ENCODE measurements at places on chromosomes 1 and 21.

DNA sequence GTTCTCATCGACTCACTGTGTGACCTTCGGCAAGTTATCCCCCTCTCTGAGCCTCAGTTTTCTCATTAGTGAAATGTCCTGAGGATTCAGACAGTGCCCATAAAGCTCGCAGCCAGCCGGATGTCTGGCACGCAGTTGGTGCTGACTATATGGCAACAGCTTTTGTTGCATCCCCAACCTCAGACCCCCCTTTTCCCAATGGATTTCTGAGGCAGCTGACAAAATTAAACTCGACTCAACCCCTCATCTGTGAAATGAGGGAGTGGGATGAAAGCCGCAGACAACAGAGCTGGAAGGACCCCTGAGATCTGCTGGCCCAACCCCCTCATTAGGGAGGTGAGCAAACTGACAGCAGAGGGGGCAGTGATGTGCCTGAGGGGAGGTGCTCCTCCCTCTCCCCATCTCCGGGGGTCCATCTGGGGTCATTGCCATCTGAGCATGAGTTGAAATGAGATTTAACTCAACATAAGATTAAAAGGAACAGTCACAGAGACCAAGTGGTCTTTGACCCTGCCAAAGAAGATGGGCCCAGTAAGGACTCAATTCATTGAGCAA, 40.4 kb downstream of the NKAIN1 start:
- DNase-seq, result no peak

DNA sequence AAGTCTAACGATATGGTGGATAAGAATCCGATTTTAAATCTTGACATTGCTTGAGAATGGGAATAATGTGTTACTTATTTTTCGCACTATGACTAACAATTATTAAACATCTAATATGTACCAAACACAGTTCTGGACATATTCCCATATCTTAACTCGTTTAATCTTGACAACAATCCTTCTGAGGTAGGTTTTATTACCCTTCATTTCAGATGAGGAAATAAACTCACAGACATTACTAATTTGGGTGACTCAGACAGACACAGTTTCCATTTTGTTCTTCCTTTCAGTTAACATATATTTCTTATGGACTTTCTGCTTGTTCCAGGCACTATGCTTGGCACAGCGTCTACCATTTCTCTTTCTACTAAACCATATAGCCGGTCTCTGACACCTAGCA, 244.8 kb downstream of the SMYD3 start:
- peak; percentile 11 for DNase-seq

- DNase-seq, result peak; percentile 1
These were observed 125.0 kb upstream of the KCNK2 start for GRCh38 chr1:214957330-214958137.

- DNase-seq, result no peak
These were observed 6.8 kb downstream of the BSND start for GRCh38 chr1:55005351-55006140.

DNA sequence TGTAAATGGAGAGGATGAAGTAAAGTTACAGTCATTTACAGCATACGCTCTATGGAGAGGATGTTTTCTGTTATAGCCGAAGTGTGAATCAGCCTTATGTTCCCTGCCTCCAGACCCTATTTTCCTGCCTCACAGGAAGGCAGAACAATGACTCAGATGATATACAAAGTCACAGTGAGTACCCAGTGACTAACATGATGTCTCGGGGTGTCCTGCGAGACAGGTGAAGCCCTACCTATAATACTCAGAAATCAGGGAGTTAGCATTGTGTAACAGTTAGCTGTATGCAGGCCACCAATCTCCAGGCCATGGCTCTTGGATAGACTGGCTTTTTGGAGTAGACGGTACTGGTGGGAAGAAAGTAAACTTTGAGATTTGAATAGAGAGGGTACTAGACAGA, 55.6 kb upstream of the FBXO28 start:
- DNase-seq, result no peak

GRCh38 chr1:206784471-206784903, 12.2 kb upstream of the IL10 start:
- DNase-seq, result no peak

DNA sequence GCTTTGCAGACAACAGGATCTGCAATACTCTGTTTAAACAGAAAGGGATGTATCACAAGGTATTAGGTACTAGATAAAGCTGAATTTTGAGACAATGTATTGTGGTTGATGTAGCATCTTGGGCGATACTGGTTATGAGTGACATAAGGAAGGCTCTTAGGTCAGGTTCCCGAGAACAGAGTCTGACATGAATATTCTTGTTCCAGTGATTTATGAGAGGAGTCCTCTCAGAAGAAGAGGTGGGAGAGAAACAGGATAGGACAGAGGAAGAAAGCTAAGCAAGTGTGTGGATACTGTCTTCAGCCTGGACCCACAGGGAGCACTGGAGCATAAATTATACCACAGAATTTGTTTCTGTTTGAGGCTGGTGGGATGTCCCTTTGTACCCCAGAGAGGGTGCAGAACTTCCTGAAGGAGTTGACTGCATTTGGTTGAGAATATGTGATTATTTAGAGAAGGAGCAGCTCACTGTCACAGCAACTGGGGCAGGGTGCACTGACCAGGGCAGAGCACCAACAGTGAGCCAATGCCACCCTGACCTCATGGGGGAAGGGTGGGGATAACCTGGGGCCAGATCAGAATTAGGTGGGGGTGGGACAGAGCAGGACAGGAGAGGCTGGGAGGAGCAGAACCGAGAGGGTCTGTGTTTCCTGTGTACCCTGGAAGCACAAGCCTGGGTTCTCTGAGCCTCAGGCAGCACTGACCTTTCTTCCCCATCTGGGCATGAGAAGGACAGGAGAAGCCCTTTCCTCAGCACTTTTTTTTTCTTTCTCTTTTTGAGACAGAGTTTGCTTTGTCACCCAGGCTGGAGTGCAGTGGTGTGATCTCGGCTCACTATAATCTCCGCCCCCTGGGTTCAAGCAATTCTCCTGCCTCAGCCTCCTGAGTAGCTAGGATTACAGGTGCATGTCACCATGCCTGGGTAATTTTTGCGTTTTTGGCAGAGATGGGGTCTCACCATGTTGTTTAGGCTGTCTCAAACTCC, 36.3 kb upstream of the SLC6A9 start:
- peak; percentile 39 for DNase-seq

GRCh38 chr1:113302636-113303035, 87.7 kb upstream of the MAGI3 start:
- no peak for DNase-seq

DNA sequence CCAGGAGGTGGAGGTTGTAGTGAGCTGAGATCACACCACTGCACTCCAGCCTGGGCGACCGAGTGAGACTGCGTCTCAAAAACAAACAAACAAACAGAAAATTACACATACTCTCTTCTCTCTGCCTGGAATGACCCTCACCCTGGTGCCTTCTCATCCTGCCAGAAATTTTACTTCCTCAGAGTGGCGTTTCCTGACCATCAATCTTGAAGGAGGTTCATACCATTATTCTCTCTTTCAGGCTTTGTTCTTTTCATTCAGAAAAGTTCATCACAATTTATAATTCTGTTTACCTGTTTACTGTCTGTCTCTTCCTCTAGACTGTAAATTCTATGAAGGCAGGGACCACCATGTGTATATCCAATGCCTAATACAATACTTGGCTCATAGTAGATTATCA, 79.3 kb downstream of the RPS6KA1 start:
- DNase-seq, result peak; percentile 33

GRCh38 chr1:150150133-150151021, 661 bp downstream of the PLEKHO1 start:
- DNase-seq, result peak; percentile 55

DNA sequence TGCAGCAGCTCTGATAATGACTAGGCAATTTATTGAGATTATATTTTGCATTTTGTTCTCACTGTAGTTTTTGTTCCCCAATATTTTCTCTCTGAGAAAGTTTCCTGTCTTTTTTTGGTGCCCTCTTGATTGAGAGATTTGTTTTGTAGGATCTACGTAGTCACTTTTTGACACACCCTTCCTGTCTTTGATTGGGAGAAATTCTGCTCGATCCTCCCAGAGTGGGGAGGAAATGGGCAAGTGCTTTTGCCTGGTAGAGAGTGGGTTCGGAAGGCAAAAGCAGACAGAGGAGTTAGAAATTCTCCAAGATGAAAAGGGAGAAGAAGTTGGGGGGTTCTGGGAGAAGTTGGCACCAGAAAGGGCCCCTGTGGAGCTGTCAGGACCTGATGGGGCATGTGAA, 42.1 kb upstream of the SYT6 start:
- DNase-seq, result no peak

DNA sequence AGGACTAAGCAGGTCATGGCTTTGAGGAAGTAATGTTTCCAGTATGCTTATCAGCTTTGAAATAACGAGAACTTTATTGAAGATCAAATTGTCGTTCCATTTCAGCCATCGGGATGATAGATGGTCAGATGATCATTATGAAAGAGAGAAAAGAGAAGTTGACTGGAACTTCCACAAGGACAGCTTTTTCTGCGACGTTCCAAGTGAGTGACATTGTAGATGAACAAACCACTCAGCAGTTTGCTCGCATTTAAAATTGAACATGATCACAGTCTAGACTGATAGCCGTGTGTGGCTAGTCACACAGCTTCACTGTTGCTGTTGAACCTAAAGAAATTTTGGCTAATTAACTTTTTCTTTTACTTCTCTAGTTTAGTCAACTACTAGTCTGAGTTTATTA, 151.1 kb downstream of the TLR5 start:
- DNase-seq, result peak; percentile 22

- no peak for DNase-seq
These were observed 7.7 kb upstream of the HTR1D start for GRCh38 chr1:23224739-23225648.

DNA sequence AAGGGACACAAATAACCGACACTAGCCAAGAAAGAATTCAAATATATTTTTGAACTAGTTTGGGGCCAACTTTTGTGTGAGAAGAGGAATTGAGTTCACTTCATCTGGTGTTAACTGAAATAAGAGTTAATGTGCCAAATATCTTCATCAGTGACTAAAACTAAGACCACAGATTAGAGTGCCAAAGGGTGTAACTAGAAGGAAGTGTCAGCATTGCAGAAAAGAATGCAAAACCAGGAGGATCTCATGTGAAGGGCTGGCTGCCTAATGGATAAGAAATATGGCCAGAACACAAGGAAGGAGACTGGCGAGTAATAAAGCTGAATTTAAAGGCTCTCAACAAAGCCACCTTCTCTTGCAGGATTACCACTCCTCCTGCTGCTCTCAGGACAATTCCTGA, 61.8 kb upstream of the LRRC8D start:
- no peak for DNase-seq

GRCh38 chr21:35674895-35675470, 385.3 kb downstream of the SETD4 start:
- DNase-seq, result no peak

GRCh38 chr1:245762396-245762910, 607.7 kb downstream of the KIF26B start:
- no peak for DNase-seq

All from suppressor macrophage treated with lipopolysaccharide for 4 hours (primary cell).